ENCODE measurements at places on chromosomes 6 and 20. TPM values are rescaled to one million over a fixed set of nuclear protein-coding genes. Genes with fewer than 3 reads are reported as not detected.

GRCh38 chr6:47196113-47196512, 113.6 kb downstream of the TNFRSF21 start:
- no peak for DNase-seq
- no peak overlapping the region for H3K27ac ChIP-seq
- no peaks in the 10 kb centered on the region for H3K27me3 ChIP-seq

DNA sequence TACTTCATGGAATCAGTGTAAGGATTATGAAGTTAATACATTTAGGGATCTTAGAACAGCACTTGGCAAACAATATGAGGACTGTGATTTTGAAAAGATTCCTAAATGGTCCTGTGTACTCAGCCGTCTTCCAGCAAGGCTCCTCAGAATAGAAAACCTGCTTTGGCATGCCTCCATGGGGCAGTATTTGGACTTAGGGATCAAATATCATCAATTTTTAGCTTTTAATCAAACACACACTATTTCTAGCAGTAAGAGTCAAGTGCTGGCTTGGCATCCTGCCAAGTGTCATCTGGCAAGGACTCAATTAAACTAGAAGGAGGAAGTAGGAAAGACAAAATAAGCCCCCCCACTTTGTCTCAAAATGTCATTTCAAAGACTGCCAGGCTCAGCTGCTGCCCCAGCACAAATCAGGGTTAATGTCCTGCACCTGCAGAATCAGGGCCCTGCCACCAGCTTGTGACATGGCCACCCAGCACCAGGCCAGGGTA, 40.8 kb downstream of the IYD start:
- no peak overlapping the region for H3K27ac ChIP-seq
- H3K27me3 ChIP-seq, result peaks cover 11% of the 10 kb centered on the region
- H3K4me3 ChIP-seq, result no peak overlapping the region

GRCh38 chr6:105326216-105326615, 76.7 kb downstream of the PREP start:
- peak overlapping the region; percentile 63 for H3K27ac ChIP-seq
- peaks cover 11% of the 10 kb centered on the region for H3K4me1 ChIP-seq
- no peak for DNase-seq

GRCh38 chr6:156943816-156944215, 166.6 kb downstream of the ARID1B start:
- no peak overlapping the region for H3K27ac ChIP-seq
- no peak overlapping the region for H3K4me3 ChIP-seq
- H3K27me3 ChIP-seq, result peaks cover 3% of the 10 kb centered on the region
- H3K36me3 ChIP-seq, result no peaks in the 10 kb centered on the region
- DNase-seq, result no peak
- H3K4me1 ChIP-seq, result peaks cover 12% of the 10 kb centered on the region

DNA sequence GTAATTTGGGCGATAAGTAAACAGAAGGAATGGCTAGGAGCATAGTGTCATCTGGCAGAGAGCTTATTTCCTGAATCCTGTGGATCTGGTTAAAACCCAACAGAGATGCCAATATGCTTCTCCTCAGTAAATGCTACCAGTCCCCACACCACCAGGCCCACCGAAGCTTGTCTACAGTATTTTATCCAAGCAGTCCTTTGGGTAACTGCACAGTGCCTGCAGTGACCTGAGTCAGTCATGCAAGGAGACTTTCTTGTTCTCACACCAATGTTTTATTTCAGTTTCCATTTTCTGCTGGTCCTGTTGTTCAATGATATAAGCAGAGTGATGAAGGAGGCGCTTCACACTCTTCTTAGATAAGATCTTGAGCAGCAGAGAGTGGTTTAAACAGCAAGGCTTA, 326.3 kb downstream of the RIMS1 start:
- no peak for DNase-seq
- no peaks in the 10 kb centered on the region for H3K4me1 ChIP-seq
- H3K27me3 ChIP-seq, result no peaks in the 10 kb centered on the region
- no peak overlapping the region for H3K4me3 ChIP-seq

DNA sequence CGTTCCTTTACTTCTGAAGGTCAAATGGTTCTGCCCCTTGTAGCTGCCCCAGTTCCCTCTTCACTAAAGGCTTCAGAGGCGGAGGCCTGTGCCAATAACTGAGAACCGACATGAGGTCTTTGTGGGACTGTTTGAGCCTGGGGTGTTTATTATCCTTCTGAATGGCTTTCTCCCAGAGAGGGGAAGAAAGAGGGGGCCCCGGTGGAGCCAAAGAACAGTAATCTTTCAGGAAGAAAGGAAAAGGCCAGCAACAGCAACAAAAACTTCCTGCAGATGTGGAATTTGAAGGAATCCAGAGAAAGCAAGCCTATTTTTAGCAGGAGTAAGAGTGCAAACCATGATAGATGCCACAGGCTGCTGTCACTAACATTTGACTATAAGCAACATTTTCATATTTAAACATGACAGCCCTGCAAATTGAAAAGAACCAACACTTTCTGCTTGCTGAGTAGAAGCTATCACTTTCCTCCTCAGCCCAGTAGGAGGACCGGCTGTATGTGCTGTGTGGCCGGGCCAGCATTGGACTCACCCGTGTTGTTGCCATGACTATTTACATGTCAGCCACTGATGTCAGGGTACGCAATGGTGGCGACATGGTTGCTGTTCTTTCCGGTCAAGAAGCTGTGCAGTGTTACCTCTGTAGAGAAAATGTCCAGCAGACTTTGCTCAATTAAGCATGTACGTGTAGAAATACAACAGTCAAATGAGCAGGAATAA, 121.3 kb downstream of the SOBP start:
- no peaks in the 10 kb centered on the region for H3K4me1 ChIP-seq
- DNase-seq, result no peak
- H3K36me3 ChIP-seq, result no peaks in the 10 kb centered on the region
- no peak overlapping the region for H3K4me3 ChIP-seq

- DNase-seq, result no peak
- H3K4me3 ChIP-seq, result no peak overlapping the region
- H3K27ac ChIP-seq, result no peak overlapping the region
- no peaks in the 10 kb centered on the region for H3K4me1 ChIP-seq
These were observed 677.4 kb upstream of the CITED2 start for GRCh38 chr6:140051521-140052512.

DNA sequence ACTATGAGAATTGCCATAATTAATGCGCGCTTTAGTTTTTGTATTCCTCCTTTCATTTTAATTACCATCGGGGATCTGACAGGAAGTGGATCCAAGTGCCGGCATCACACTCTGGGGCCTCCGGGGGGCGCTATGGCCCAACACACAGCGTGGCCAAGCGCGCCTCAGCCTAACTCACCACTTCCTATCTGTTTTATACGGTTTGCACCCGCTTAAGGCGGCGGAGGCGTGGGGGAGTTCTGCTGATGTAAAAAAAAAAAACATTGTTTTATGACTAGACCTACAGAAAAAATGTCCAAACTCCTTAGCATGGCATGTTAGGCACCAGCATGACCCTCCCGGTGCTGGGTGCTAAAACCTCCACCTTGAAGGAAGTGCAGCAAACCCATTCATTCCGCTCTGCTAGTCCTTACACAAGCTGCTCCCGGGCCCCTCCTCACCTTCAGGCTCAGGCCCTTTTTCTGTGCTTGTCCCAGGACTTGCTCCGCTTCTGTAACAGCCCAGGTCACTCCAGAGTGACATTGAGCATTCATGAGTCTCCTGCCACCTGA, 4.5 kb upstream of the EBF4 start:
- H3K4me3 ChIP-seq, result peak overlapping the region; percentile 16
- peak; percentile 76 for DNase-seq
- H3K36me3 ChIP-seq, result peaks cover 4% of the 10 kb centered on the region

DNA sequence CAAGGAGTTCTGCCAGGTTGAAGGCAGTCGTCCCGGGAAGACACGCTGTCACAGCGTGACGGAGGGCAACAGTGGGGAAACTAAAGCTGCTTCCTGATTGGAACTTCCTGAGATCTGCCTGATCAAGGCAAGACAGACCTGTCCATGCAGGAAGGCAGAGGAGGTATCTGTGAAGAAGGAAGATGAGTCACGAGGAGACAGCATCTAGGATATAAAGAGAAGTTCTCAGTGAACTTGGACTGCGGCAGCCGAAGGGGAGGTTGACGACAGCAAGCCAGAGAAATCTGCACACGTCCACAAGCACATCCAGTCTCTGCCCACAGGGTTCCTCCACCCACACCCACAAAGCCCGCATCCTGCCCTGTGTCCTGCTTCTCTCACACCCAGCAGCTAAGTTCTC, 38.6 kb downstream of the PREP start:
- H3K27ac ChIP-seq, result no peak overlapping the region
- DNase-seq, result no peak
- H3K27me3 ChIP-seq, result no peaks in the 10 kb centered on the region
- peaks cover 17% of the 10 kb centered on the region for H3K4me1 ChIP-seq
- H3K4me3 ChIP-seq, result no peak overlapping the region

DNA sequence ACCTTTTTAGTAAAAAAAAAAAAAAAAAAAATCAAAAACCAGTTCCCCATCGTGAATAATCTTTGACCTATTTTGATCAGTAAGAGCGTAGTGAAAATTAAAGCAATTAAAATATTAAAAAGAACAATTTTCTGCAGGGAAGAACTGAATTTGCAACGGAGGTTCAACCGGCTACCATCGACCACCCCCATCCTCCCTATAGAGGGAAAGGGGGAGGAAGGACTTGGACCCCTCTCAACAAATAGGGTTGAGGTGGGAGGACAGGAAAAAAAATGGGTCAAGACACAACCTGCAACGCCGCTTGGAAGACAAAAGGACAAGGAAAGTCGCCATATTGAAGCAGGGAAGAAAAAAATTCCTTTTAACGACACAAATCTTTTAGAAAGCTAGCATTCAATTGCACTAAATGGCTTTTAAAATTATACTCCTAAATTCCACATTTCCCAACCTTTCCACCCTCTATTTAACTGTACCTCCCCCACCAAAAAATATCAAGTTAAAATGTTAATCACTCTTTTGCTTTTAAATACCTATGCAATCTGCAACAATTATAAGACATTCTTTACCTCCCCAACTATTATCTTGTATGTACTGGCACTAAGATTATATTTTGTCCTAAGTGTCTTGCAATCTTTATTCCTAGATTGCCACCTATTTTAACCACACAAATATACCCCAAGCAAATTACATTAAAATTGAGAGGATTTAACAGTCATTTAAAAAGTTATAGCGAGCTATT, 1.7 kb downstream of the PPP1R10 start:
- peak; percentile 17 for DNase-seq
- peak overlapping the region; percentile 91 for H3K4me3 ChIP-seq
- peaks cover 59% of the 10 kb centered on the region for H3K4me1 ChIP-seq
- H3K27ac ChIP-seq, result peak overlapping the region; percentile 98
- peaks cover 63% of the 10 kb centered on the region for H3K36me3 ChIP-seq

GRCh38 chr20:36255445-36255844, 19.2 kb downstream of the AAR2 start:
- peaks cover 14% of the 10 kb centered on the region for H3K36me3 ChIP-seq
- peaks cover 4% of the 10 kb centered on the region for H3K4me1 ChIP-seq
- H3K27ac ChIP-seq, result no peak overlapping the region
- no peak overlapping the region for H3K4me3 ChIP-seq
- no peaks in the 10 kb centered on the region for H3K27me3 ChIP-seq

GRCh38 chr6:137664183-137664582, 170.0 kb upstream of the OLIG3 start:
- no peak for DNase-seq
- no peak overlapping the region for H3K4me3 ChIP-seq
- peaks cover 1% of the 10 kb centered on the region for H3K36me3 ChIP-seq
- peaks cover 2% of the 10 kb centered on the region for H3K27me3 ChIP-seq
- no peak overlapping the region for H3K27ac ChIP-seq

DNA sequence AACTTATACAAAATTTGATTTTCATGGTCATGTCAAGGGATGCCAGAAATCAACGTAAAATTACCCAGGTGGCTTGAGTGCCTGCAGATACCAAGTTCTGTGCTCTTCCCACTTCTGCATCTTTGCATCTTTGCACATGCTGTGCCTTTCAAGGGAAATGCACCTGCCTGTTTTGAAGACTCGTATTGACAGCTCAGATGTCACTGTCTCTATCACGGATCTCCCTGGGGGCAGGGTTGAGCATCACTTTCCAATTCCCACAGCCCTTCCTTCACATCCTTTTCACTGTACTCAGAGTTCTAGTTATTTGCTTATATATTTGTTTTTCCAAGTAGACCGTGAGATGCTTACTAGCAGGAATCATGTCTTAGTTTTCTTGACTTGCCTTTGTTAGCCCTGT, 274.2 kb downstream of the CDH26 start:
- no peak for DNase-seq
- no peaks in the 10 kb centered on the region for H3K27me3 ChIP-seq
- no peak overlapping the region for H3K27ac ChIP-seq
- H3K4me3 ChIP-seq, result no peak overlapping the region

DNA sequence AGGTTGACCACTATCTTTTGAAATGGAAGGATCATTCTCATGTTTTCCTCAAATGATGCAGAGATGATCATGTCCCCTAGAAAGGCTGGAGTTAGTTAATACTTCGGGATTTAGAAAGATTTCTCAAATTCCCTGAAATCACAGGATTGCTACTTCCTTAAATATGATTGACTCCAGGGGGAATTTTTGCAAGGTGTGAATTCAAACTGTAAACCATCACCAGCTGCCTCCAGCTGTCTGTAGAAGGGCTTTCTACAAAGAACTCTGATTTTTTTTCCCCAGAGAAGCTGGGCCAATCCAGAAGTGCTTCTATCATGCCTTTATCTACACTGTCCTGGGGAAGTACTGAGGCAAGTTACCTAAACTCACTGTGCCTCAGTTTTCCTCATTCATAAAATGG, 114.5 kb downstream of the EDN1 start:
- DNase-seq, result no peak
- no peak overlapping the region for H3K4me3 ChIP-seq
- H3K27me3 ChIP-seq, result peaks cover 2% of the 10 kb centered on the region
- H3K36me3 ChIP-seq, result no peaks in the 10 kb centered on the region
- no peaks in the 10 kb centered on the region for H3K4me1 ChIP-seq

- no peaks in the 10 kb centered on the region for H3K27me3 ChIP-seq
- no peak overlapping the region for H3K4me3 ChIP-seq
- H3K36me3 ChIP-seq, result peaks cover 13% of the 10 kb centered on the region
These were observed 57.1 kb downstream of the MAP3K4 start for GRCh38 chr6:161048641-161049040.

DNA sequence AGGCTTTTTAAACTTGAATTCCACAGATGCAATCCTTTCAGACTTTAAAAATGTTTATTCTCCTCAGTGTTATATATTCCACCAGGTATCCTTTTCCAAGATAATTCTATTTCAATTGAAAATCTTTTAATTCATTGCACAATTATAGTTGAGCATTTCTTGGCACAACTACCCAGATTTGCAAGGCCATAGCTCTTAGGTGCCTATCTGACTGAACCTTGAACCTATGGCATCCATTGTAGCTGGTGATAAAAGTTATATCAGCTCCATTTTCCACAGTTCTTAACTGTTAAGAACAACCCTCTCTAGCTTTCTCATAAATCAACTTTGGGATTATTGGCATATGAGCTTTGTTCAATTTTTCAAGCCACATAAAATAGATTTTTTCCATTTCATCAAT, 42.4 kb downstream of the PACRG start:
- no peaks in the 10 kb centered on the region for H3K27me3 ChIP-seq
- no peak overlapping the region for H3K27ac ChIP-seq
- no peaks in the 10 kb centered on the region for H3K4me1 ChIP-seq

Gene DEFB124
- total RNA-seq, result not detected

Gene MOCS1
- 1.2 TPM for total RNA-seq

Gene C20orf141
- total RNA-seq, result not detected

Gene UST
- 0.49 TPM for total RNA-seq

Gene CALHM4
- total RNA-seq, result not detected

Gene PROKR2
- total RNA-seq, result not detected

Gene SLC13A3
- total RNA-seq, result 0.24 TPM

Gene DCDC2
- total RNA-seq, result not detected

All from activated T-helper 1 cell treated with anti-CD3 and anti-CD28 coated beads, Interleukin-12 subunit alpha, Interleukin-12 subunit beta, Interleukin-2, Interleukin-4 antibody, amounts not matched to agents 30 ng/mL and 10 ng/mL and 1 ng/mL, durations not matched to agents 14 hours and 24 hours and 36 hours (primary cell).